GM12864 (cell line): ENCODE measurements at places on chromosomes 2 and 18.

- no peak for DNase-seq
These were observed 534.9 kb downstream of the SLC4A3 start for GRCh38 chr2:220162320-220162719.

GRCh38 chr2:140654565-140654964 lies 1476.3 kb downstream of the LRP1B start:
- DNase-seq: no peak

- no peak for DNase-seq
These were observed 89.4 kb downstream of the PMS1 start for GRCh38 chr2:189873696-189874095.

DNA sequence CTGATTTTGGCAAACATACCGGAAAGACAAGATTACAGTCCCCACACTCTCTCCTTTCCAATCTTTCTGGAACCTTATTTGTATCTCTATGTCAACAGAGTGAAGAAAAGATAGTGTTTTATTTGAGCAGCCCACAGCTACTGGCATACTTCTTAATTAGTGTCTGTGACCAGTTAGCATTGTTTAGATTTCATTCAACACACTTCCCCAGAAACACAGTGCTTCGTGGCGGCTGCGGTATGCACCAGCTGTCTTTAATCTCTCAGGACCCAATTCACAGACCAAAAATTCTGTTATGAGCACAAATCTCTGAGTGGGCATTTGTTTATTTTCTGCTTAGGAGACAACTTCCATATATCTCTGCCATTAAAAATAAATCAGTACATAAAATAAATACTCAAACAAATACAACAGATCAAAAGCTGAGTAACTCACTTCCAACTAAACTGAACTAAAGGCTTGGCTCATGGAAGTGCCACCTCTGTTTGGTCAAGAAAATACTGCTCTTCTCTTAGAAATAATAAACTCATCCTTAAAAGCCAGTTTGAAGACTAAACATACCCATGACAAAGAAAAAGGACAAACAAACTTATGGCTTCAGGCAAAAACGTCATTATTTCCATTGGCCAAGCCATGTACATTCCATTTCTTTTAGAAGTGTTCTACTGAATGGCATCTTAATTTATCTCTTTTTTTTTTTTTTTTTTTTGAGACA lies 392.4 kb downstream of the TXNL1 start:
- no peak for DNase-seq

- no peak for DNase-seq
These were observed 20.9 kb downstream of the SLC8A1 start for GRCh38 chr2:40430776-40431599.
